ENCODE measurements at places on chromosomes 11 and 22.
A peak's percentile ranks its signal among the peaks of the same experiment; 100 is the strongest.

DNA sequence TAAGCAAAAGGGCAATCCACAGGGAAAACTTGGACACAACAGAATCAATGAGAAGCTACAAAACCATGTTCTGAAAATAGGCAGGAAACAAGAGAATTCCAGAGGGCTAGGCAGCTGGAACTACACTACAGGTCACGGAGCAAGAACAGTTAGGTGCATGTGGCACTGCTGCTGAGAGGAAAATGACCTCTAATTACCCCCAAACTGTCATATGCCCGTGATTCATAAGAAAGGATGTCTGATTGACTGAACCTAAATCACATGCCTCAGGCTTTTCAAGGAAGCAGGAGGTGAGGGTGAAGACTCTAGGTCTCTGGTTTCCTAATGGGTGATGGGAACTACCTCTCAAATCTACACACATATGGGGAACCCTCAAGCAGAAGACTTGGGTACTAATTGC is 17.9 kb upstream of the RRAS2 start:
- no peak for DNase-seq

DNA sequence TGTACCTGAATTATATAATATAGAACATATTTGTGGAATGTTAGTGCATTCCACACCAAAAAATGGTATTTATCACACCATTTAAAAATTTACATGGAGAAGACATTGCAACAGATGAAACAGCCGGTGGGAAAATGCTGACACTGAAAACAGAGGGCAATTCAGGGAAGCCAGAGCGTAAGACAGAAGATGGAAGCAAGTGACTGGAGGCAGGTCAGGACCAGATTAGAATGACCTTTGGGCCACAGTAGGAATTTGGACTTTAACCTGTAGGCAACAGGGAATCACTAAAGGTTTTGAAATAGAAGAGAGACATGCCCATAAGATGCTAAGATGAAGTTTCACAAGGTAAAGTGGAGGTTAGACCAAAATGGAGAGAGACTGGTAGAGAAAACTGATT is 60.5 kb downstream of the METTL15 start:
- no peak for DNase-seq

DNA sequence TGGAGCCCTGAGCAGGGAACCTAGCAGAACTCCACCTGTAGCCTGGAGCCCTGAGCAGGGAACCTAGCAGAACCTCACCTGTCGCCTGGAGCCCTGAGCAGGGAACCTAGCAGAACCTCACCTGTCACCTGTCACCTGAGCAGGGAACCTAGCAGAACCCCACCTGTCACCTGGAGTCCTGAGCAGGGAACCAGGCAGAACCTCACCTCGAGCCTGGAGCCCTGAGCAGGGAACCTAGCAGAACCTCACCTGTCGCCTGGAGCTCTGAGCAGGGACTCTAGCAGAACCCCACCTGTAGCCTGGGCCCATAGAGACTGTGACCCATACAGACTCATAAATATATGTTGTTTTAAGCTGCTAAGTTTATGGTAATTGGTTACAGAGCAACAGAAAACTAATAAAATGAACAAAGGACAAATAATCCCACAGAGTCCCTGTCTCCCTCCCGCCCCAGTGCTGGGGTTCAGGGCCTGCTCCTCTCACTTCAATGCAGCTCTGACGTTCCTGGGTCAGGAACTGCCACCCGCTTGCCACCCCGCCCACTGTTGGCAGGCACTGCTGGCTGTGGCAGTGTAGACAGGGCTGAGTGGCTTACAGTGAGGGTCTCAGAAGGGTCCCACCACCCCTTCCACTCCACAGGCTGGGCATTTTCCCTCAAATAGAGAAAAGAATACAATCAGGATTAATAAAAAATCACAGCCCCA is 259.1 kb downstream of the TBC1D22A start:
- no peak for DNase-seq

GRCh38 chr11:130278745-130279144 is 36.0 kb downstream of the ZBTB44 start:
- DNase-seq: no peak

GRCh38 chr11:12725055-12725862 is 51.0 kb downstream of the TEAD1 start:
- DNase-seq: no peak

DNA sequence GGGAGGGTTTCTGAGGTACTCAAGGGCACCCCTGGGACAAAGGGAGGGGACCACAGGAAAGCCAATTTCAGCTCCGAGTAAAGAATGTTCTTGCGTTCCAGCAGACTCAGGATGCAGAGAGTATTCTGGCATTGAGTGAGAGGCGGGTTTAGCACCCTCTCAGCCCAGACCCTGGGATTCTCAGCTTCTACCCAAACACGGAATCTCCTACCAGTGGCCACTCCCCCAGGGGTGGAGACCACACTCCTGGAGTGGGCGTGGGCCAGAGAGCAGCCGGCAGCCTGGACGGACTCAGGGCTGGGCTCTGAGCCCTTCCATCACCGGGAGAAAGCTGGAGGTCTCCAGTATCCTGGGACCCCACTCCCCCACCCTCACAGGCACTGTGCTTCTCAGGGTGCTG is 26.1 kb upstream of the TTLL12 start:
- DNase-seq: no peak

- DNase-seq: no peak
Observed at GRCh38 chr11:94746721-94747120, 21.4 kb upstream of the AMOTL1 start.

DNA sequence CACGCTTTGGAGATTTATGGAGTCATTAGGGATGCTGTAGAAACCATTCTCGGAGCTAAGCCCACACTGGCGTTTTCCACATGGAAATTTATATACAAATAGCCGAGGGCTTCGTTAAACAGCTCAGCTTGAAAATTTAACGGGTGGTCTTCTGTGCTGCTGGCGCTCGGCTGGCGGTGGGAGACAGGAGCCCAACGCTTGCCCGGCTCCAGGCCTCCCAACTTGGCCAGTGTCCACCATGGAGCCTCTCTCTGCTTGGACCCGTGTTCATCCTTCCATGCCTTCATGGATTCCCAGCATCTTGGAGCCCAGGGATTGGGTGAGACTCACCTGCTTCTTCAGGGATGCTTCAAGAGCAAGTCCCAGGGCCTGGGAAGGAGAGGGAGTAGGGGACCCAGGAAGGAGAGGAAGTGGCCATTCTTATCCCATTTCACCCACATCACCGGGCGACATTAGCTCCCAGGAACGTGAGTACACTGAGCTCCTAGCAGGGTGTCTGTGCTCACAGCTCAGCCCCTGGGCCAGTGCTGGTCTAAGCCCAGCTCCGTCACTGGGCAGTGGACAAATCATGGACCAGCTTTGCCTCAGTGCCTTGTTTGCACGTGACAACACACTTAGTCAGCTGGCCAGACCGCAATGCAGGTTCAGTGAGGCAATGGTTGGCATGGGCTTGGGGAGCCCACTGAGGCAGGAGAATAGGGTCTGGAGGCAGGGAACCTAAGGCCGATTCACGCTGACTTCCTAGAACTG is 944.3 kb downstream of the BRD1 start:
- DNase-seq: no peak

DNA sequence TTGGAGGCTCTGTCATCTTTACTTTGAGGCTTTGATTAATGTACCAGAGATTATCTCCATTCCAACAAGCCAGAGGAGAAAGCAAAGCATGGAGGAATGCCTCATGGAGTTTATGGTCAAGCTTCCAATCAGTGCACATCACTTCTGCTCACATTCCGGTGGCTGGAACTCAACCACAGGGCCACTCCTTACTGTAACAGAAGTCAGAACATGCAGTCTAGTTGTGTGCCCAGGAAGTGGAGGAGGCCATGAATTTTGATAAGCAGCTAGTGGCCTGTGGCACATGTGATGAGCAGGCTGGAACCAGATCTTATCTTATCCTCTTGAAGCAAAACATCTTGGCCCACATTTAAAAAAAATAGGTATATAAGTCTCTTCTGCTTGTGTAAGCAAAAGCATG is 258.9 kb upstream of the ARHGAP20 start:
- DNase-seq: no peak

GRCh38 chr11:126098204-126098769 is 35.6 kb upstream of the CDON start:
- no peak for DNase-seq

DNA sequence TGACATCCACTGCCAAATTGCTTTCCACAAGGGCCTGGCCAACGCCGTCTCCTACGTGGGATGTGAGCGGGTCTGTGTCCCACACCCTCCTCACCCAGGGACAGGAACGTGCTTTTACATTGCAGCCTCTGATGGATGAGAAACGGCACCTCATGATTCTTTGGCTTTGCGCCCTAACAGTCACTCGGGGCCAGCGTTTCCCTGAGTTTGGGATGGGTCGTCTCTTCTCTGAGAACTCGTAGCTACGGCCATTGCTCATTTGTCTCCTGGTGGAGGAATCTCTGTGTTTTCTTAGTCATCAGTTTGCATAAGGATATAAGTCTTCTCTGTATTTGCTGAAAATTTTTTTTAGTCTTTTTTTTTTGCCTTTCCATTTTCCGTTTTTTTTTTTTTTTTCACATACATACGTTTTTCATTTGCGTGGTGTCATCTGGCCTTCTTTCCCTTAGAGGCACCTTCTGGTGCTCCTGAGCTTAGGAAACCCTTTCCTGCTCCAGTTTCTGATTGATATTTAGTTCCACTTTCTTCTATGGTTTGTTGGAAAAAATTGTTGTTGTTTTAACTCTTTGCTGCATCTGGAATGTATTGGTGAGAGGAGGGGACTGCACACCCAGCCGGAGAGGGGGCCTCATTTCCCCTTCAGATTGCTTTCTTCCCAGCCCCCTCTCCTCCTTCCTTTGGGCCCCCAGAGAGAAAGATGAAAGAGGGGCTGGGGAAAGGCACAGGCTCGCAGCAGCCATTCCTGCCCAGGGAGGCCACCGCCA is 12.0 kb downstream of the TNNT3 start:
- no peak for DNase-seq

DNA sequence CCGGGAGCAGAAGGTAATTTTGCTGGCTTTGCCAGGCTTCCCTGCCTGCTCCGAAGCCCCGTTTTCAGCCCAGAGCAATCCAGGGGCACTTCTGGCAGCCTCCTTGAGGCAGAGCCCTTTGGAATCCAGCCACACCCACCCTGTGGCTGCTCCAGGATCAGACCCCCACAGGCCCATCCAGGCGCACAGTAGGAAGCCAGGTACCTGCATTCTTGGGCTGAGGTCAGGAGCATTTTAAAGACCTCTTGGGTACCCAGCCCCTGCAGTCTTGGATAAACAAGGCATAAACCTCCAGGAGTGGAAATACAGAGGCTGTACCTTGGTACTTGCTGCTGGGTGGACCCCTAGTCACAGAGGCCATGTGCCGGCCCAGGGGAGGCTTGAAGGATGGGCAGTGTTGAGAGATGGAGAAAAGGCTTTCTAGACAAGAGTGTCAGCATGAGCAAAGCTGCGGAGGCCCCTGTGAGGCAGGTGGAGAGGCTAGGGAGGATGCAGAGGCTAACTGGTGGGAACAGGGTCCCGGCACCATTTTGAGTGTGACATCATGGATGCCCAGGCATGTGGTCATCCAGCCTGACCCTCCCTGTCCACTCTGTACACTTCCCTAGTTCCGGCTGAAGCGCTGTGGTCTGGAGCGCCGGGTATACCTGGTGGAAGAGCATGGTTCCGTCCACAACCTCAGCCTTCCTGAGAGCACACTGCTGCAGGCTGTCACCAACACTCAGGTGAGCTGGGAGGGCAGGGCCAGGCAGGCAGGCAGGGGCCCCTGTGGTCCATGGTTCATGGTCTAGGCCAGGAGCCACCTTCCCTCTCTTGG is 3.9 kb downstream of the MUS81 start:
- DNase-seq: no peak

DNA sequence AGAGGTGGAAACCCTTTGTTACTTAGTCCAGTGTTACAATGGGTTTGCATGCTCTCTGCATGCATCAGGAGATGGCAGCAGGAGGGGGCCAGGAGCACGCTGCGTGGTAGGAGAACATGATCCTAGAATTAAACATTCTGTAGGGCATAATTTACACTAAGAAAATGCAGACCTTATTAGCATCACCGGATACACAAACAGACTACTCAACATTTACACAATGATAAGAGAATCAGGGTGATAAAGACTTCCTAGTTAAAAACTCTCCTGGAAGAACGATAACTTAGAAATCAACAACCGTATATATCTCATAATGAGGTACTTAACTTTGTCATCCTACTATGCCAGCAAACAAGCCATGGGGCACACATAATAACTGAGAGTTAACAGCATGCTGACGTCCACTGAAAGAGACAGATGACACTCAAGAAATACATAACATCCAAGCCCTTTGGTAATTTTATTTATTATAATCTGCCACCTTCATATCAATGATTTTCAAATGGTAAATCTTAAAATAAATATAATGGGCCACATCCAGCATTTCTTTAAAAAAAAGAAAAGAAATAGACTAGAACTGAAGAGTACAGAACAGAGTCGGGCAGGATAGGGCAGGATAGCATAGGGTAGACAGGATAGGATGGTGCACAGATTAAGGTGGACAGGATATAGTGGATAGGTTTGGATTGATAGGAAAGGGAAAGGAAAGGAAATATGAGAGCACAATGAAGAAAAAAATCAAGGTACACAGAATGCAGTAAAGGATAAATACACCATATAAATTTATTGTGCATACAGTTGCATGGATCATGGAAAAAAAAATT is 27.5 kb downstream of the CADM1 start:
- no peak for DNase-seq

- peak; percentile 27 for DNase-seq
Observed at GRCh38 chr11:27705873-27706820, 5.9 kb upstream of the BDNF start.

DNA sequence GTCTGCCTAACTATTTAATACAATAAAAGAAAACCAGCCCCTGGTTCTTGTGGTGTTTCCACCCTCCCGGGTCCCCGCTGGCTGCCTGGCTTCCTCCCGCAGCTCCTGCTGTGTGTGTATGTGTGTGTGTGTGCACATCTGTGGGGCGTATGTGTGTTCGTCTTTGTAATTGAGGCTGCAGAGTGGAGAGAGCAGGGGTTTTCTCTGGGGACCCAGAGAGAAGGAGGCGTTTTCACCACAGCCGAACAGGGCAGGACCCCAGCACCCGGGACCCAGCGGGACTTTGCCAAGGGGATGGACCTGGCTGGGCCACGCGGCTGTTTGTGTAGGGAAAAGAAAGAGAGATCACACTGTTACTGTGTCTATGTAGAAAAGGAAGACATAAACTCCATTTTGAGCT is 42.7 kb downstream of the IGLL1 start:
- no peak for DNase-seq

GRCh38 chr22:40212121-40212520 is 34.4 kb downstream of the TNRC6B start:
- DNase-seq: no peak
